ENCODE measurements at places on chromosomes 1 and 21.

GRCh38 chr1:109910963-109911798, 532 bp downstream of the CSF1 start:
- DNase-seq, result no peak

DNA sequence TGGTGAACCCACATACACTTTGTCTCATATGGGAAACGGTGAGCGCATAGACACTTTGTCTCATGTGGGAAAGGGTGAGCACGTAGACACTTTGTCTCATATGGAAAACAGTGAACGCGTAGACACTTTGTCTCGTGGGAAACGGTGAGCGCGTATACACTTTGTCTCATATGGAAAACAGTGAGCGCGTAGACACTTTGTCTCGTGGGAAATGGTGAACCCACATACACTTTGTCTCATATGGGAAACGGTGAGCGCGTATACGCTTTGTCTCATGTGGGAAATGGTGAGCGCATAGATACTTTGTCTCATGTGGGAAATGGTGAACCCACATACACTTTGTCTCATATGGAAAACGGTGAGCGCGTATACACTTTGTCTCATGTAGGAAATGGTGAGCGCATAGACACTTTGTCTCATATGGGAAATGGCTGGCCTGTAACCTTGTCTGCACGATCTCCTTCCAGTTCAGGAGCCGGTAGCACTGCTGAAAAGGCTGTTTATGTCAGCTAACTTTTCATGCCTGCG, 50.7 kb upstream of the TRAPPC10 start:
- no peak for DNase-seq

GRCh38 chr21:28337315-28337714, 655.4 kb downstream of the LTN1 start:
- no peak for DNase-seq

DNA sequence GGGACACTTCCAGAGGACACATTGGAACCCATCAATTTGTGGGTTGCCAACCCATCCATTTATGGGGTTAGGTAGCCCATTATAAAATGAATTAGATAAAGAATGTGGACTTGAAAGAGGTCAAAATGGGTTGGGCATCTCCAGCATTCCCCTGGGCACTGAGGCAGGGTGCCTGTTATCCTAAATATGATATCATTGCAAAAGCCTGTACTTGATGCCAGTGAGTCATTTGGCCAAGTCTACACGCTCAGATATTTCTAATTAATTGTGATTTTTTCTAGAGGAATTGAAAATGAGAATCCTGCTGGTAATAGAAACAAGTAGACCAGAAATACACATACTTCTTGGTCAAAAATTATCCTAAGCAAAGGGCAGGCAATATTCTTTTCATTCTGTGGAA, 21.9 kb upstream of the NBL1 start:
- no peak for DNase-seq

Data from stimulated activated CD8-positive, alpha-beta memory T cell treated with anti-CD3 and anti-CD28 coated beads, Interleukin-7, amount 100 ng/mL, for 4 hours (primary cell).